ENCODE measurements at places on chromosomes 11 and 22.

DNA sequence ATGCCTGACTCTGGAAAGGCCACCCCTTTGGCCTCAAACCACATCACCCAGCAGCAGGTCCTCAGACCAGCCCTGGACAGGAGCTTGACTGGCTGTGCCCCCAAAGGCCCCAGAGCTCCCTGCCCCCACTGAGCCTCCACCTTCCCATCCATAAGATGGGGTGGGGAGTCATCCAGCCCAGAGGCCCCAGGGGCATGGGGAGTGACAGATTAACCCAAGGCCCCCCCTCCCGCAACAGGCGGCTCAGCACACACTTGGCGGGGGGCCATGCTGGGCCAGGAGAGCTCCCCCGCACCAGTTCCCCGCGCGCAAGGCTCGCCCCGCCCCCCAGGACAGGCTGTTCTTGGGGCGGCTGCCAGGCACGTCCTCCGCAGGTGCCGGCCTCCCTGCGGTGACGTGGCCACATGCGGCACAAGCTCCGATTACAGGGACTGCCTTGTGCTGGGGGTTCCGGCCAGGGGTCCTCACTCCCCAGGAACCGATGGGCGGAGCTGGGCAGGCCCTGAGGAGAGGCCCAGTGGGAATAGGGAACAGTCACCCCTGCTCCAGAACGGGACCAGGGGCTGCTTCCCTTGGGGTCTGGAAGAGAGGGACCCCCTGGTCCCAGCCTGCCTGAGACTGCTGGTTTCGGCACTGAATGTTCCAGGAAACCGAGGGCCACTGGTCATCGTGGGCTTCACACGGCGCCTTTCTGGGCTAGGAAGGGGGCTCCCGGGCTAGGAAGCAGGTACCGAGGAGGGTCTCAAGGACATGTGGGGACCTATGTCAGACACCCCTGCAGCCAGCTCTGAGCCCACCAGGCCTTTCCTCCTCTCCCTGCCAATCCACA lies 5.1 kb upstream of the CDKN1C start:
- DNase-seq, result no peak

DNA sequence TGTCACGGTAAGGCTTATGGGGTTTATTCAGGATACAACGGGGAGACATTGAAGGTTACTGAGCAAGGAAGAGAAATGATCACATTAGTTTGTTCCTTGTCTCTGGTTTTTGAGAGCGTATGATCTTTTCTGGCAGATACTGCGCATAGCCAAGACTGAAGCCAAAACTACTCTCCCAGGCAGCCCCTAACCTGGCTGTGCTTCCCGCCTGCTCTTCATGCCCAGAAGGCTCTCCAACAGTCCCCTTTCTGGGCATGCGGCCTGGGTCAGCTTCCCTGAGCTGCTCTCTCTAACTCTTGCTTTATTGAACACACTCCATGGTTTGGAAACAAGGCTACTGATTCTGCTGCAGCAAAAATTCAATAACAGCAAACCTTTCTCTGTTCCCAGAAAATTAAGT lies 306.6 kb downstream of the BUD13 start:
- DNase-seq, result no peak

DNA sequence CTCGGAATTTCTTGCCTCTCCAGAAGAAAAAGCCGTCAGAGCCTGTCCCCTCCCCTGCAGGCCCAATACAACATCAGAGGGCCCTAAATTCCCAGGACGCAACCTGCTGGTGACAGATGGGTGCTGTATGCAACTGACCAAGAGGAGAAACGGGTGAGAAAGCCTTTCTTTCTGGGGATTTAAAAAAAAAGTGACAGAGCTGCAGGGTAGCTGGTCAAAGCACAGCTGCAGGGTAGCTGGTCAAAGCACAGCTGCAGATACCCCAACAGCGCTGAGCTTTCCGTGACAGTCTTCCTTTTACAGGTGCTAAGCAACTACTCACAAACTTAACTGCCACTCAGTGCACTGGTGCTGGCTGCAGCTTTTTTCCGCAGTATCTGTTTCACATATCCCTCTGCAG lies 17.8 kb downstream of the AP1B1 start:
- no peak for DNase-seq

- no peak for DNase-seq
These were observed 298.3 kb downstream of the KIRREL3 start for GRCh38 chr11:126702165-126702720.

DNA sequence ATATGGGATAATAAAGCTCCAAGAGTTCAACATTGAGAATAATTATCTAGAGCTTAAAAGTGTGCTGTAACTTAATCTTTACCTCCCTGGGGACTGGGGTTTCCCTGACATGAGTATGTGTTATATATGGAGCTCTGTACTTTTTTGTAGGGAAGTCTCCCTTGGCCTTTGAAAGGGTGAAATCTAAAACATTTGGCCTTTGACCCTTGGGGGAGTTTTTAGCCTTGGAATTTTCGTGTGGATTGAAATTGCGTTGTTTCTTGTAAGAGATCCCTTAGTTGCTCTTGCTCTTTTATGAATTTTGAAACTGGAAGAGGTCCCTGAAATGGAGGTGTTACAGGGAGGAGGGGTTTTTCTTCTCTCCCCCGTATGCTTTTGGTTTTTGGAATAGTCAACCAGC lies 450.0 kb downstream of the NELL1 start:
- no peak for DNase-seq

- DNase-seq, result no peak
These were observed 1054.7 kb upstream of the CNTN5 start for GRCh38 chr11:97965849-97966646.

All from CD4-positive, alpha-beta T cell treated with Interleukin-2 at 100 ng/mL for 4 hours (primary cell).